Esophagus muscularis mucosa (tissue), 4 donors: ENCODE measurements at places on chromosomes 11 and 22.
A peak's percentile ranks its signal among the peaks of the same experiment; 100 is the strongest.

GRCh38 chr11:69101115-69101791 lies 52.5 kb downstream of the TPCN2 start:
- H3K36me3 ChIP-seq: no peaks in the 10 kb centered on the region
- no peaks in the 10 kb centered on the region for H3K27me3 ChIP-seq
- H3K4me1 ChIP-seq: peaks cover 23% of the 10 kb centered on the region
- H3K27ac ChIP-seq: no peak overlapping the region

- no peak overlapping the region for H3K27ac ChIP-seq
- H3K4me1 ChIP-seq: peaks cover 8% of the 10 kb centered on the region
- no peaks in the 10 kb centered on the region for H3K36me3 ChIP-seq
These were observed 70.9 kb downstream of the SCUBE1 start for GRCh38 chr22:43272301-43272700.

DNA sequence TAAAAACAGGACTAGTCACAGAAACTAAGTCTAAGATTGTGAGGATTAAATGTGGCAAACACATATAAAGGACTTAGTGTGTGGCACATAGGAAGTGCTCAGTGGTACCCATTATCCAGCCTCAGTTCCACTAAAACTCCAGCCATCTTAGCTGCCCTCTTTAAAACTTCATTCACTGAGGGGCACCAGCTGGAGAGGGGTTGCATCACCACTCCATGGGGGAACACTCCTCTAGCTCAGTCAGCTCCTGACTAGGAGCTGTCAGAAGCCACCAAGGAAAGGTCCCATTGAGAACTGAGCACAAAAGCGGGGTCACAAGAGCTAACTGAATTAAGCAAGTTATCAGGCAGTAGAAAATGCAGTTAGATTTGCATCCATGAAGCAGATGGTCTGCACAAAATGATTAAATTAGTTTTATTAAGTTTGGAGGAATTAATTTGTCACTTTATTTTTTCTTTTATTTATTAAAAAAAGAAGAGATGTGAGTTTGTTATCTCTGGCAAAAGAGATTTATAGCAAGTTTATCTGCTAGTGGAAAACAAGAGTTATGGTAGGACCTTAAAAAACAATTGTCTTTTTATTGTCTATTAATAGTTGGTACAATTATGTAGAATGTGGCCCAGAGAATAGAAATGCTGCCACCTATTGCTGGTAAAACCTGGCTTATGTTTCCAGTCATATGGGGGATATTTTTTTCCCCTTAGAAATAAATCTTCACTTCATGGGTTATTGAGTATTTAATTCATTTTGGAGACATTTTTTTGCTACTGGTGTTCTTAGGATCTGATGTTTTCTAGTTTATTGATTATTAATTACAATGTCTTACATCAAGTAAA lies 95.7 kb downstream of the NAV2 start:
- no peaks in the 10 kb centered on the region for H3K36me3 ChIP-seq
- H3K4me1 ChIP-seq: peaks cover 70% of the 10 kb centered on the region
- H3K27me3 ChIP-seq: no peaks in the 10 kb centered on the region
- DNase-seq: no peak
- H3K27ac ChIP-seq: no peak overlapping the region
- no peak overlapping the region for H3K4me3 ChIP-seq

- H3K4me3 ChIP-seq: no peak overlapping the region
- H3K27me3 ChIP-seq: no peaks in the 10 kb centered on the region
- DNase-seq: no peak
- H3K36me3 ChIP-seq: no peaks in the 10 kb centered on the region
- H3K27ac ChIP-seq: no peak overlapping the region
These were observed 10.6 kb downstream of the SUSD2 start for GRCh38 chr22:24191893-24192292.

- no peaks in the 10 kb centered on the region for H3K36me3 ChIP-seq
- no peak for DNase-seq
- H3K27ac ChIP-seq: peak overlapping the region; percentile 74
- no peaks in the 10 kb centered on the region for H3K27me3 ChIP-seq
- H3K4me3 ChIP-seq: no peak overlapping the region
These were observed 37.2 kb upstream of the ACER3 start for GRCh38 chr11:76823481-76824028.

DNA sequence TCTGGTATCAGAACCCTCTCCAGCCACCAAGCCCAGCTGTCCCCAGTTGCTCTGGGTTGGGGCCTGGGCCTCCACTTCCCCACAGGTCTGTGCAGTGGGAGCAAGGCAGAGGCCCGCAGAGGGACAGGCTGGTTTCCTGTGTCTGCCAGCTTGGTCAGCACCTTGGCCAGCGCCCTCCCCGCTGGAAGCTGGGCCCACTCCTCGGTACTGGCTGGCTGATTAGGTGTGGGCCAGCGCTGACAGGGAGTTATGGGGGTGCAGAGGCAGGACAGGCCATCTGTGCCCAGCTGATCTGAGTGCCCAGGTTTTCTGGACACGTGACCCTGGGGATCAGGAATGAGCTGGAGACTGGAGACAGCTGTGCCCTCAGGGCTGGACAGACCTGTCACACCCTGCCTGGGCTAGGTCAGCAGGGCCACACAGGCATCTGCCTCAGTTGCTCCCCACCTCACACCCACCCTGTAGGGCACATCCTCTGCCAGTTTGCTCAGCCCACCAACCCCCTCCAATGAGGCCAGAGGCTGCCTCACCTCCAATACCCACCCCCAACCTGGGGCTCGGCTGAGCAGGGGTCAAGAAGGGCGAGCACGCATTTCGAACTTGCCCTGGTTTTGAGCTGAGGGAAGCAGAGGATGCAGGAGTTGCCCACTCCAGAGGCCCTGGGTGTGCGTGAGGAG lies 175.3 kb downstream of the IGLL1 start:
- peaks cover 13% of the 10 kb centered on the region for H3K4me1 ChIP-seq
- H3K4me3 ChIP-seq: no peak overlapping the region
- peaks cover 19% of the 10 kb centered on the region for H3K27me3 ChIP-seq
- no peaks in the 10 kb centered on the region for H3K36me3 ChIP-seq

DNA sequence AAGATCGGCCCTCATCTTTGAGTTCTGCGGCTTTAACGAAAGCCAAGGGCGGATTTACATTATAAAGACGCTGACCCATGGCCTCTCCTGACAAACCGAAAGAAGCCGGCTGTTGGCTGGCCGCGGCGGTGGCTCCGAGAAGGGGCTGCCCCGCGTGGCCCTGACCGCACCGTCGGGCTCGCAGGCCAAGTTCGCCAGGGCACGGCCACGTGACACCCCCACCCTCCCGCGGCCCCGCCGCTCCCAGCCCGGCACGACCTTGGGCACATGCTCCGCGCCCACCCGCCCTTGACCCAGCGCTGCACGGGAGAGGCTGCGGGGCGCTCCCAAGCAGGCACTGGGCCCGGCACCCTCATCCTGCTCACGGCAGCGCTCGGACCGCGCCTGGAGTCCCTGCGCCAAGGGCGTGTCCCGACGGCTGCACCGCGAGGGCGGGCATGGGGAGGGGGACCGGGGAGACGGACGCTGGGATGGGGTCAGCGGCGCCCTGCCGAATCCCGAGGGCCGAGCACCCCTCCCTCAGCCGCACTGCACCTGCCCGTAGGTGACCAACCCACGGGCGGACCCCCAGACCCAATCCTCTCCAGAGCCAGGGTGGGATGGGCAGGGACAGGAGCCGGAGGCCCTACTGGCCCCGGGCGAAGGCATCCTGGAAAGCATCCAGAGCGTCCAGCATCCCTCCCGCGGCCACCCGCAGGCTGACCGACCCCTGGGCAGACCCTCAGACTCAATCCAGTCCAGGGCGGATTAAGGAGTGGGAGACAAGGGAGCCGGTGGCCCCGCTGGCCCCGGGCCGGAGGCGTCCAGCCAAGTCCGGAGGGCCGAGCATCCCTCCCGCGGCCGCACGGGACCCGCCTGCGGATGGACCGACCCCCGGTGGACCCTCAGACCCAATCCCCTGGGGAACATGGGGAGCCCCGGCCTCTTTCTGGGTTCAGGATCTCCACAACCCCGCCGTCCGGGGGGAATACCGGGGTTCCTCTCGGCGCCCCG lies 759 bp downstream of the CPT1A start:
- H3K36me3 ChIP-seq: no peaks in the 10 kb centered on the region
- peak overlapping the region; percentile 97 for H3K4me3 ChIP-seq
- H3K27ac ChIP-seq: peak overlapping the region; percentile 95
- H3K27me3 ChIP-seq: no peaks in the 10 kb centered on the region

DNA sequence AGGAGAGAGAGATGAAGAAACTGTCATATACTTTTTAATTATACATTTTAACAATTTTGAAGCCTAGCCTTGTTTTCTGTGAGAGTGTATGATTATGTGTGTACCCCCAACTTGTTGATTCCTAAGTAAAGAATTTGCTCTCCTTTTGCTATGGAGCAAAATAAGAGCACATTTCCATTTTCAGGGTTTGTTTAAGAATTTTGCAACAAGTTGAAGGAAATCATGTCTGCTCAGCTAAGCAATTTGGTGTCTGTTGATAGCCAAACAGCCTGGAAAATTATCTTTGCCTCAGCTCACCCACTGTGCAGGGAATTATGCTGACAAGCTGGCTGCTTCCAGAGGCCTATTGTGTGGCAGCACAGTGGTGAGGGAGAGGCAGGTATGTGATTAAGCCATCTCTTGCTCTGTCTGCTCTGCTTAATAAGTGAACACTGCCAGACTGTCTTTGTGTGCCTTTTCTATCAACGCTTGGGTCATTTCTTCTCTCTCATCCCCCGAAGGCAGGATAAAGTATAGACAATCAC lies 135.1 kb upstream of the TTC12 start:
- H3K27ac ChIP-seq: no peak overlapping the region
- no peak overlapping the region for H3K4me3 ChIP-seq
- no peaks in the 10 kb centered on the region for H3K27me3 ChIP-seq
- peaks cover 3% of the 10 kb centered on the region for H3K4me1 ChIP-seq
- no peaks in the 10 kb centered on the region for H3K36me3 ChIP-seq

GRCh38 chr11:124717786-124718651 lies 21.7 kb upstream of the NRGN start:
- DNase-seq: no peak
- peak overlapping the region; percentile 45 for H3K4me3 ChIP-seq
- peaks cover 12% of the 10 kb centered on the region for H3K4me1 ChIP-seq
- no peaks in the 10 kb centered on the region for H3K36me3 ChIP-seq
- no peak overlapping the region for H3K27ac ChIP-seq

DNA sequence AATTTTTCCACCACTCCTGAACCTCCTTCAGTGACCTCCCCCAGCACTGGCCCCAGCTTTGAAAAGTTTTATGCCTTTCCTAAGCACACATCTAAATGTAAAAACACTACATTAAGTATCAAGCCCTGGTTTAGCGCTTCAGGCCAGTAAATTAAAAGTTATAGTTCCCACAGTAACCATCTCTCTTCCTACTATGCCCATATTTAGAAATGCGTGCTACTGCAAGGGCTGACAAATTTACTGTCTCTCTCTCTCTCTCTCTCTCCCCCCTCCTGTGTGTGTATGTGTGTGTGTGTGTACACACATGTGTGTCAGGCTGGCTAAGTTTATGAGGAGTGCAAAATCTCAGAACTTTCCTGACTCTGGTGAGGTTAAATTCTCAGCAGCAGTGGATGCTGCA lies 231.4 kb downstream of the LARGE1 start:
- H3K36me3 ChIP-seq: no peaks in the 10 kb centered on the region
- DNase-seq: no peak
- H3K27ac ChIP-seq: no peak overlapping the region
- no peak overlapping the region for H3K4me3 ChIP-seq
- peaks cover 5% of the 10 kb centered on the region for H3K4me1 ChIP-seq

DNA sequence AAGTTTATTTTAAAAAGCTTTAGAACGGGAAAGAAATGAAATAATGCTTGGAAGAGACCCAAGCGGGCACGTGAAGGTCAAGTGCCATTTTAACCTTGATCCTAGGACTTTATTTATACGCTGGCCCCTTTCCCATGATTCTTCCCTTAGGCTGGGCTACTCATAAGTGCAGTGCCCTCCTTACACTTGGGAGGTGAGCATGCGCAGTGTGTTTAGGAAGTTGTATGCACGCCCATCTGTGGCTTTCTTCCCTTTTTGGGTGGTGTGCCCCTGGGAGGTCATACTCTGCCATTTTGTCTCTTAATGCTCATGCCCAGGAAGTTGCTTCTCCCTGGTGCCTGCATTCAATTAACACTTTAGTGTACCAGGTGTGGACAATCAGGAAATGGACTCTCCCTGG lies 239.7 kb downstream of the SWAP70 start:
- no peak overlapping the region for H3K4me3 ChIP-seq
- no peak for DNase-seq
- no peaks in the 10 kb centered on the region for H3K27me3 ChIP-seq

- no peak for DNase-seq
- no peaks in the 10 kb centered on the region for H3K27me3 ChIP-seq
- H3K27ac ChIP-seq: no peak overlapping the region
- no peaks in the 10 kb centered on the region for H3K36me3 ChIP-seq
- H3K4me3 ChIP-seq: no peak overlapping the region
These were observed 59.2 kb downstream of the CCDC83 start for GRCh38 chr11:85914425-85914824.

DNA sequence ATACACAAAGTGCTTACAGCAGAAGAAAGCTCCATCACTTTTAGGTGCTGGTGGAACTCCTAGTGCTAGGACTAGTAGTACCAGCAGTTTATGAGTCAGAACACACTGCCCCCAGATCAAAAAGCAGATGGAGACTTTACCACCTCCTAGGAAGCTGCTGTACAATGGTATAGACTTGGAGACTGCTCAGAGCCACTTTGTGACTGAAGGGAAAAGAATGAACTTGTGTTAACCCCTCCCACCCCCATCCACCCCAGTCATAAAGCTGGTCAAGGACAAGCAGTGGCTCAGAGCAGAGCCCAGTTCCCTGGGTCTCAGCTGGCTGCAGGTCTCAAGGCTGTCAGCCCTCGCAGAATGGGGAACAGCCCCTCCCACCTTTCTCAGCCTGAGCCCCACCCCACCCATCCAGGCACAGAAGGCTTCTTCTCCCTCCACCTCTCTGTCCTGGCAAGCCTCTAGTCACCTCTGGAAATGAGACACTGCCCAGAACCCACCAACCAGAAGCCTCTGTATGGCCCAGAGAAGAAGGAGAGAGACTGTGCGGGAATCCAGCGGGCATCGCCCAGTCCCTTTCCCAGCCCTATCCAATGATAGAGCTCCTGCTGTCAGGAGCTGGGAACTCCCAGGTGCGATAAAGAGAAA lies 23.8 kb downstream of the PACSIN2 start:
- no peaks in the 10 kb centered on the region for H3K27me3 ChIP-seq
- no peak overlapping the region for H3K4me3 ChIP-seq
- no peaks in the 10 kb centered on the region for H3K36me3 ChIP-seq
- peak overlapping the region; percentile 64 for H3K27ac ChIP-seq
- no peak for DNase-seq
